Activated CD4-positive, alpha-beta T cell treated with anti-CD3 and anti-CD28 coated beads for 36 hours (primary cell): ENCODE measurements at places on chromosomes 7 and 10.

- no peak for DNase-seq
These were observed 1.8 kb downstream of the VCL start for GRCh38 chr10:73999703-74000102.

GRCh38 chr7:26500749-26501352 is 209.2 kb downstream of the SNX10 start:
- DNase-seq: no peak

- DNase-seq: no peak
These were observed at the start of gene WDFY4 for GRCh38 chr10:48684792-48685623. Gene WDFY4, plus strand, starts transcription at chr10:48684873. Its CDS starts 24,860 bp downstream, at chr10:48709733.

GRCh38 chr10:124975977-124976514 is 34.1 kb downstream of the ZRANB1 start:
- no peak for DNase-seq

DNA sequence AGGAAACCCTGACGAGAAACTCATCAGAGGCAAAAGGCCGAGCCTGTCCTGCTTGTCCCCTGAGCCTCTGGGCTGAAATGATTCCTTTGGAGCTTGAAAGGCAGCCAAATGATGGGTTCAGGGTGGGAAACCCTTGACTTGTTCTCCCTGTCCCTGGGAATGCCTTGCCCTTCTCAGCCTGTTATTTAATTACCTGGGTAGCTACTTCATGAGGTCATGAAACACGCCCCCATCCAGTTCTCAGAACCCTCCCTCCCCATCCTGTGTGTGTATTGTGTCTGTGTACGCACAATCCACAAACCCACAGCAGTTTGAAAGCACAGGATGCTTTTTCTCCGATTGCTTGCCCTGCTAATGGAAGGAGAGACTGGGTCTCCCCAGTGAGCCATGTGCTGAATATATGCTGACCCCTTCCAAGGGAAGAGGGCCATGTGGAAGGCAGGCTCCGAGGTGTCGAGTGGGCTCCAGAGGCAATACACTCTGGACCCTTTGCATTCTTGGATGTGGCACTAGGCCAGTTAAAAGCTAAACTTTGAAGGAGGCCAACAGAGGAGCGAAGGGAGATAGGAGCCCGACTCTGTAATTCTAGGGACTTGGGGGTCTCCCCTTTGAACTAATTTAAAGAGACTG is 10.6 kb downstream of the DUSP5 start:
- DNase-seq: no peak

DNA sequence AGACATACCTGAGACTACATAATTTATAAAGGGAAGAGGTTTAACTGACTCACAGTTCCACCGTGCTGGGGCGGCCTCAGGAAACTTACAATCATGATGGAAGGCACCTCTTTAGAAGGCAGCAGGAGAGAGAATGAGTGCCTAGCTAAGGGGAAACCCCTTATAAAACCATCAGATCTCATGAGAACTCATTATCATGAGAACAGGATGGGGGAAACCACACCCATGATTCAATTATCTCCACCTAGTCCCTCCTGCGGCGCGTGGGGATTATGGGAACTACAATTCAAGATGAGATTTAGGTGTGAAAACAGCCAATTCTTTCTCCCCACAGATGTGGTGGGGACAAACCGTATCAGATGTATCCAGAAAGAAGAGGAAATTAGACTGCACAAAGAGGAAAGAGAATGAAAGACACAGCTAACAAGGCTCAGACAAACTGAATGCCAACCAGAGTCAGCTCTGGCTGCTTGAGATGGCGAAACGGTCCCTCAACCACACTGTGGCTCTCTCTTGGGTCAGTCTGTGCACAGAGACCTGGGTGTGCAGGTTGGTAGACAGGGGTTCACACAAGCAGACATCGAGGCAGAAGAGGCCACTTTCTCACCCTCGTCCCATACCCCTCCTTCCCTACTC is 375.6 kb downstream of the SFMBT2 start:
- DNase-seq: peak; percentile 44

GRCh38 chr10:78754269-78755062 is 314.3 kb upstream of the ZMIZ1 start:
- no peak for DNase-seq

- DNase-seq: no peak
These were observed 13.0 kb downstream of the ESYT2 start for GRCh38 chr7:158816271-158816670.

GRCh38 chr7:80935991-80936780 is 17.3 kb upstream of the SEMA3C start:
- DNase-seq: no peak

GRCh38 chr7:95725205-95725604 is 47.1 kb upstream of the DYNC1I1 start:
- no peak for DNase-seq
